Stomach (tissue), 19 donors: ENCODE measurements at places on chromosomes 12 and 14. TPM values are rescaled to one million over a fixed set of nuclear protein-coding genes. Genes with fewer than 3 reads are reported as not detected.

The BHLHE41 gene
- polyA plus RNA-seq = 1.8 TPM

The SMOC1 gene
- 2.0 TPM for polyA plus RNA-seq

The PAPLN gene
- 5.4 TPM for polyA plus RNA-seq

The ATG101 gene
- polyA plus RNA-seq = 67.1 TPM

The ERP29 gene
- 115 TPM for polyA plus RNA-seq

The PDZRN4 gene
- polyA plus RNA-seq = 1.3 TPM

The CABP1 gene
- polyA plus RNA-seq = 1.5 TPM

The GDF3 gene
- not detected for polyA plus RNA-seq

The GPD1 gene
- 1.6 TPM for polyA plus RNA-seq

The NACA gene
- polyA plus RNA-seq = 1,999 TPM

The PEX5 gene
- 23.4 TPM for polyA plus RNA-seq

DNA sequence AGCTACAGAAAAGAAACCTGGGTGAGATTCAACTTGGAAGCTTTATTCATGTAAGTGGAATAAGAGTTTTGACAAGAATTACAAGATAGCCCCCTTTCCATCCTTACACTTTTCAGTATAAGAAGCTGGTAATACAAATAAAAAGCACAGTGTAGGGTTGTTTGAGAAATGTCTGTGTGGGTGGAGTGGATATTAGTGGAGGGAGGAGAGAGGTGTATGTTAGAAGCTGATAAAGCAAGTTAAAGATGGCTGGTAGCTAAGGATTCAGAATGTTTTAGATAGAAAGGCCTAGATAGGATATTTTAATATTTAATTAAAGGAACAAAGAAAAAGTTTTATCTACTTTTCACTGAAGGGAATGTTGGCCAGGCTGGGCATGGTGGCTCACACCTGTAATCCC is 12.5 kb downstream of the CFAP54 start:
- no peak for DNase-seq
- H3K4me3 ChIP-seq = no peak overlapping the region
- no peaks in the 10 kb centered on the region for H3K27me3 ChIP-seq
- H3K4me1 ChIP-seq = peaks cover 24% of the 10 kb centered on the region
- no peak overlapping the region for H3K27ac ChIP-seq

DNA sequence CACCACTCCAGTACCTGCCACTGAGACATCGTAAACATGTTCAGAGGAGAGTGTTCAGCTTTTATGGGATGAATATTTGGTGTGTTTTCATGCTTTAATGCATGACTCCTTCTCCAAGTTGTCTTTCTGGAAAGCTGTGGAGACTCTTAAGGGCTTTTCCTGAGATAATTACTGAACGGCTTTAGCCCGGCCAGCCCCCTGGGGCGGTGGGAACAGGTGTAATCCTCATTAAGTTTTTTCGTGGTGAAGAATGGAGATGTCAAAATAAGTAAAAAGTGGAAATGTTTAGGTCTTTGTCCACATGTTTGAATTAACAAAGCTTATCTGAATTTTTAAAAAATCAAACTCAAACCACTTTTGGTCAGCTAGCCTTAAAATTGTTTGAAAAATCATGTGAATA is 1.5 kb downstream of the SYNE2 start:
- no peaks in the 10 kb centered on the region for H3K36me3 ChIP-seq
- H3K27me3 ChIP-seq = no peaks in the 10 kb centered on the region
- peak overlapping the region; percentile 95 for H3K4me3 ChIP-seq
- no peak for DNase-seq

GRCh38 chr12:58030566-58031279 is 89.4 kb downstream of the ATP23 start:
- DNase-seq = no peak
- H3K27me3 ChIP-seq = no peaks in the 10 kb centered on the region
- no peak overlapping the region for H3K4me3 ChIP-seq
- H3K4me1 ChIP-seq = peaks cover 15% of the 10 kb centered on the region
- no peaks in the 10 kb centered on the region for H3K36me3 ChIP-seq
- H3K27ac ChIP-seq = no peak overlapping the region

- no peak overlapping the region for H3K27ac ChIP-seq
- H3K4me3 ChIP-seq = no peak overlapping the region
- H3K36me3 ChIP-seq = no peaks in the 10 kb centered on the region
These were observed 49.0 kb downstream of the CNOT2 start for GRCh38 chr12:70292017-70292776.

- no peak overlapping the region for H3K27ac ChIP-seq
- DNase-seq = no peak
- H3K36me3 ChIP-seq = no peaks in the 10 kb centered on the region
These were observed 18.0 kb downstream of the CLEC9A start for GRCh38 chr12:10048526-10048925.

DNA sequence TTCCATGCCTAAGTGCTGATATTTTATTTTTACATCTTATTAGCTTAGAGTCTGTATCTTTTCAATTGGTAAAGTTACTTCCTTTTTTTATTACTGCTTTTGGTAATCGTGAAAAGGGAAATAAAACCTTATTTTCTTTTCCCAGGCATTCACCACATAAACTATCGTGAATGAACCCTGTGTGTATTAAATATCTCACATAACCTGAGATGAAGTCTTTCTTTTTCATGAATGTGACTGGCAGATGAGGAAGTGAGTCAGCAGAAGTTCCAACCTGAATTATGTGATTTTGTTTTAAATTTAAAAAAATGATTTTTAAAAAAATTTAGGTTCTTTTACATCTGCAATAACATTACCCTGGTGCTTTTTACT is 26.0 kb downstream of the MYBPC1 start:
- H3K36me3 ChIP-seq = no peaks in the 10 kb centered on the region
- H3K27ac ChIP-seq = peak overlapping the region; percentile 76
- H3K27me3 ChIP-seq = no peaks in the 10 kb centered on the region
- H3K4me3 ChIP-seq = no peak overlapping the region

- H3K4me1 ChIP-seq = no peaks in the 10 kb centered on the region
- no peak for DNase-seq
These were observed 21.6 kb upstream of the HNF1A start for GRCh38 chr12:120956579-120957300.

GRCh38 chr14:61122862-61123261 is 141.8 kb downstream of the SLC38A6 start:
- H3K27me3 ChIP-seq = no peaks in the 10 kb centered on the region
- no peak overlapping the region for H3K27ac ChIP-seq

- H3K27ac ChIP-seq = no peak overlapping the region
- no peak overlapping the region for H3K4me3 ChIP-seq
- H3K36me3 ChIP-seq = peaks cover 5% of the 10 kb centered on the region
These were observed 2.9 kb downstream of the SLC15A4 start for GRCh38 chr12:128820723-128821432.

GRCh38 chr12:33486058-33486457 is 46.4 kb upstream of the SYT10 start:
- no peaks in the 10 kb centered on the region for H3K4me1 ChIP-seq
- H3K27me3 ChIP-seq = no peaks in the 10 kb centered on the region
- peak; percentile 3 for DNase-seq
- H3K36me3 ChIP-seq = no peaks in the 10 kb centered on the region
- no peak overlapping the region for H3K4me3 ChIP-seq

DNA sequence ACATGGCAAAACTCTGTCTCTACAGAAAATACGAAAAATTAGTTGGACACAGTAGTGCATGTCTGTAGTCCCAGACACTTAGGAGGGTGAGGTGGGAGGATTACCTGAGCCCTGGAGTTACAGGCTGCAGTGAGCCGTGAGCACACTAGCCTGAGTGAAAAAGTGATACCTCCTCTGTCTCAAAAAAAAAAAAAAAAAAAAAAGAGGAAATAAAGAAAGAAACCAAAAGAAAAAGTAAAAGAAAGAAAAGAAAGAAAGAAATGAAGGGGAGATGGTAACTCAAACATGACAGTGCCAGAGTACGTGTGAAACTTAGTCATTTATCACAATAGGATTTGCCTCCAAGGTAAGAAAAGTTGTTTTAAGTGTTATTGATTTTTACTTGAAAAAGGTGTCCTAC is 407.0 kb upstream of the MGAT4C start:
- no peak overlapping the region for H3K4me3 ChIP-seq
- no peak for DNase-seq

DNA sequence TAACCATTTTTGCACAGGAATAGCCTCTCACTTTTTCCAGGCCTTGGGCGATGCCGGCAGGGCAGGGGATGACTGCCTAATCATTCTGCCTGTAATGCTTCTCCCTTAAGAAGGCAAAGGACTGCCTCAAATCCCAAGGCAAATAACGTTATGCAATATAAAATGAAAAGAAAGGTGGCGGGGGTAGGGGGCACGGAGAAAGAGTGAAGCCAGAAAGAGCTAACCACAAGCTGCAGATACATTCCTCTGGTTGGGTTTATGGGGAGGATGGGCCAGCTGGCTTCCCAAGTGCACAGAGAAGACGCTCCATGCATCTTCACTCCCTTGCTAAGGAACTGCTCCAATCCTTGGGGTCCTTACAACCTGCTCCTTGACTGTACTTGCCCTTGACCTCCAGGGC is 229.5 kb downstream of the FOXN3 start:
- peaks cover 27% of the 10 kb centered on the region for H3K4me1 ChIP-seq
- no peaks in the 10 kb centered on the region for H3K27me3 ChIP-seq
- H3K36me3 ChIP-seq = peaks cover 5% of the 10 kb centered on the region
- no peak overlapping the region for H3K4me3 ChIP-seq

GRCh38 chr12:31362759-31363415 is 36.9 kb upstream of the SINHCAF start:
- H3K4me1 ChIP-seq = peaks cover 15% of the 10 kb centered on the region
- H3K27me3 ChIP-seq = no peaks in the 10 kb centered on the region
- H3K4me3 ChIP-seq = no peak overlapping the region
- H3K36me3 ChIP-seq = no peaks in the 10 kb centered on the region

DNA sequence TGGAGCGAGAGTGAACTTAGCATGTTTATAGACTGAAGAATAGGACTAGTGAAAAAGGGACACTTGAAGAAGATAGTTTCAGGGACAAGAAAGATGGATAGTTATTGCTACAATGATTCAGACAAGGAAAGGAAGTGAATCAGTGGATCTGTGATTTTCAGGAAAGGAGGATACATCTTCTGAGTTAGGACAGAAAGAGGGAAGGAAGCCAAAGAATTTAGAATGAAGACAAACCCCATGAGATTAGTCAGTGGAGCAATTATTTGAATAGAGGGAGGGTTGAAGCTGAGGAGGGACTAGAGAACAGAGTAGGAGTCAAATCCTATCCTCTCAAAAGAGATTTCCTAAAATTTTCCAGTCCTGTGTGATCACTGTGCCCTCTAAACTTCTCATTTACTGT is 282.7 kb downstream of the AKAP6 start:
- H3K36me3 ChIP-seq = no peaks in the 10 kb centered on the region
- no peak overlapping the region for H3K4me3 ChIP-seq
- no peaks in the 10 kb centered on the region for H3K4me1 ChIP-seq
- H3K27ac ChIP-seq = peak overlapping the region; percentile 18

GRCh38 chr14:68164711-68165113 is 345.1 kb downstream of the RAD51B start:
- no peak overlapping the region for H3K4me3 ChIP-seq

- H3K4me3 ChIP-seq = no peak overlapping the region
- H3K36me3 ChIP-seq = no peaks in the 10 kb centered on the region
- no peaks in the 10 kb centered on the region for H3K27me3 ChIP-seq
- peaks cover 11% of the 10 kb centered on the region for H3K4me1 ChIP-seq
These were observed 75.6 kb upstream of the FLRT2 start for GRCh38 chr14:85454226-85454813.
